Left colon (tissue), 2 donors: ENCODE measurements at places on chromosomes 1 and 21.

DNA sequence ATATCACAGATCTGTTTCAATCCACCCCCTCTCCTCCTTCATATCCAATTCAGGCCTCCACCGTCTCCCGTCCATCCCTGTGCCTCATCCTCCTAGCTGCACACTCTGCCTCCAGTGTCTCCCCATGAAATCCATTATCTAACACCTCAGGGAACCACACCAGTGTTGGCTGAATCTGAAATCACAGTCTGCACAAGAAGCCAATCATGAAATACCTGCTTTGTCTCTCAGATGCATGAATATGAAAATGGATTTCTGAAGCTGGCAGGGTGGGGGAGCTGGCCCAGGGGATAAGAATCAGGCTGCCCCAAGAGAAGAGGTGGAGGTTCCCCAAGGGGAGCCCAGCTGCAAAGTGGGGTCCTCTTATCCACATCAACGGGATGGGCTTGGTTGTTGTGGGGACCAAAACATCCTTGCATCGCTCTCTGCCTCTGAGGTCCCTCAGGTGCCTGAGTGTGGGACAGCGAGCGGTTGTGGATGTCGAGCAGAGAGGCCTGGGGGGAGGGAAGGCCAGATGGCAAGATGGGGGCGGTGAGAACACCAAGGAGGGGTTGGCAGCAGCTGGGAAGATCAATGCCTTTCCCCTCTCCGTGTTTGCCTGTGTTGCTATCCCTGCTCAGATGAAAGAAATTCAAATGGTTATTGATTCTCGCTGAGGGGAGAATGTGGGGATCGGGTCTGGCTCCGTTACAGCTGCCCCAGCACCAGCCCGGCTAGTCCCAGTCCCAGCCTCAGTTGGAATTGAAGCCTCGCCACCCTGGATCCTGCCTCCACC is 237.3 kb upstream of the POU3F1 start:
- no peak for DNase-seq

DNA sequence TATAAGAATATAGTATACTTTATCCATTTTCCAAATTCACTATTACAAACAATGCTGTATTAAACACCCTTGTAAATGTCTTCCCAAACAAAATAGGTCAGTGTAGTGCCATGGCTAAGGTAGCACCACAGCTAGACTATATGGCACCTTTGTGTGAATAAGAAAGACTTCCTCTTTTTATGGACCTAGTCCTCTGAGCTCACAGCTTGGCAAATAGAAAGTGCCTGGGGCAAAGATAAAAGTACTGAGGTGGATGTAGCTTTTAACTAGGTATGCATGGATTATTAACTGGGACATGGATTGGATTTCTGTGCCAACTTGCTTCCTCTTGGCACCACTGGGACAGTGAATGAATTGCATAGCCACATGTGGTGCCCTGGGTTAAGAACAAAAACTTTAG is 25.0 kb downstream of the HRNR start:
- no peak for DNase-seq

GRCh38 chr1:183194527-183195141 is 8.6 kb downstream of the LAMC2 start:
- DNase-seq = no peak

- no peak for DNase-seq
Observed at GRCh38 chr1:3978990-3979325, 78.9 kb upstream of the C1orf174 start.

DNA sequence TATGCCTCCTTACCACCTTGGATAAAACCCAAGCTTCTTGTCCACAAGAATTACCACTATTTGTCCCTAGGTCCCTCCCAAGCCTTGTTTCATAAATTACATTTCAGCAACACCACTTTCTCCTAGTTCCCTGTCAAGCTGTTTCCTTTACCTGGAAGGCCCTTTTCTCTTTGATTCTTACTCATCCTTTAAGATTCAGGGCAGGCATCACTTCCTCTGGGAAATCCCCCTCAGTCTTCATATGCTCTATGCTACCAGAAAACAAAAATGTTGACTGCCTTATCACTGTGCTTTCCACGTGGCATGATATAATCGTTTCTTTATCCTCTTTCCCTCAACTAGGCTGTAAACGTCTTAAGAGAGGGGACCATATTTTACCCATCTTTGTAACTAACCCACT is 102.7 kb downstream of the LYST start:
- DNase-seq = no peak
